ENCODE measurements at places on chromosomes 5 and 9. TPM values are rescaled to one million over a fixed set of nuclear protein-coding genes. Genes with fewer than 3 reads are reported as not detected.

The PAIP1 gene
- total RNA-seq = 42.9 TPM

The CDH18 gene
- not detected for total RNA-seq

The WDR5 gene
- 39.4 TPM for total RNA-seq

The ADGRD2 gene
- not detected for total RNA-seq

The CNTNAP3 gene
- not detected for total RNA-seq

The STK32A gene
- total RNA-seq = not detected

The SPINK9 gene
- not detected for total RNA-seq

DNA sequence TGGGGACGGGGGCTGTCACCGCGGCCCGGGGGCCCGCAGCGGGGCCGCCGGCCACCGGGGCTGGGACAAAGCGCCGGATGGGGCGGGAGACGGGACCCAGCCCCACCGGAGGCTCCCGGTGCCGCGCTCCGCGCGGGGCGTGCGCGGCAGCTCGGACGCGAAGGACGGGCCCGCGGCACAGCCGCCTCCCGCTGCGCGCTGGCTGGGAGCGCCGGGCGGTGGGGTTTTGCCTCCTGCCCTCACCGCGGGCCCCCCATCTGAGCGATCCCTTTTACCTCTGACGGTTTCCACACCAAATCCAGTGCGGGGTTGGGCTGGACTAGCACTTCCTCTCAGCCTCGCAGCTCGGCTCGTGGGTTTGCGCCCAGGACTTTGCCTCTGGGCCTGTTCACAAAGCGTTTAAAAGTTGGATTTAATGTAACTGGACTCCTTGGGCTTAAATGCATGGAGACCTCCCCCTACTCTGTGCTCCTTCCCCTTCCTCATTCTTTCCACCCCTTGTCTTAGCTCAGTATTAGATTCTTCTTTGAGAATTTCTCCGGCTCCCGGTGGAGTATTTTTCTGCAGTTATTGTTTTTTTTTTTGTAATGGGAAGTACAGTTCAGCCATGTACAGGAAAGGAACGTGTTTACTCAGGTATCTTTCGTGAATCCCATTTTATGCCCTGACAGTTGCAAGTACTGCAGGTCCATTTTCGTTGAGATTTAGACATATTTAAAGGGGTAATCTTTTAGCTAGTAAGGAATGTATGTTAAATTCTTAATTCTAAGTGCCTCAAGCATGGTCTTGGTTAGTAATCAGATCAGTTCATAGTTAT is 691 bp downstream of the FCHO2 start:
- peak; percentile 10 for DNase-seq
- peaks cover 10% of the 10 kb centered on the region for H3K4me1 ChIP-seq
- H3K4me3 ChIP-seq = peak overlapping the region; percentile 68
- H3K27me3 ChIP-seq = peaks cover 47% of the 10 kb centered on the region
- H3K36me3 ChIP-seq = no peaks in the 10 kb centered on the region

GRCh38 chr9:113566712-113567071 is 103.2 kb downstream of the RGS3 start:
- H3K4me1 ChIP-seq = no peaks in the 10 kb centered on the region
- H3K4me3 ChIP-seq = no peak overlapping the region
- no peak for DNase-seq
- H3K27ac ChIP-seq = no peak overlapping the region
- H3K36me3 ChIP-seq = no peaks in the 10 kb centered on the region

- peaks cover 56% of the 10 kb centered on the region for H3K36me3 ChIP-seq
- H3K27me3 ChIP-seq = no peaks in the 10 kb centered on the region
- peaks cover 32% of the 10 kb centered on the region for H3K4me1 ChIP-seq
- DNase-seq = no peak
- H3K4me3 ChIP-seq = no peak overlapping the region
Measured at GRCh38 chr5:65808818-65809217, 86.8 kb downstream of the NLN start.

- no peaks in the 10 kb centered on the region for H3K36me3 ChIP-seq
- DNase-seq = no peak
- no peak overlapping the region for H3K27ac ChIP-seq
- H3K4me1 ChIP-seq = no peaks in the 10 kb centered on the region
Measured at GRCh38 chr9:116733010-116733641, 46.0 kb downstream of the TRIM32 start.

- no peaks in the 10 kb centered on the region for H3K27me3 ChIP-seq
- peaks cover 7% of the 10 kb centered on the region for H3K4me1 ChIP-seq
- H3K4me3 ChIP-seq = no peak overlapping the region
- no peak for DNase-seq
- H3K27ac ChIP-seq = no peak overlapping the region
Measured at GRCh38 chr9:130846487-130847305, 11.6 kb downstream of the ABL1 start.

DNA sequence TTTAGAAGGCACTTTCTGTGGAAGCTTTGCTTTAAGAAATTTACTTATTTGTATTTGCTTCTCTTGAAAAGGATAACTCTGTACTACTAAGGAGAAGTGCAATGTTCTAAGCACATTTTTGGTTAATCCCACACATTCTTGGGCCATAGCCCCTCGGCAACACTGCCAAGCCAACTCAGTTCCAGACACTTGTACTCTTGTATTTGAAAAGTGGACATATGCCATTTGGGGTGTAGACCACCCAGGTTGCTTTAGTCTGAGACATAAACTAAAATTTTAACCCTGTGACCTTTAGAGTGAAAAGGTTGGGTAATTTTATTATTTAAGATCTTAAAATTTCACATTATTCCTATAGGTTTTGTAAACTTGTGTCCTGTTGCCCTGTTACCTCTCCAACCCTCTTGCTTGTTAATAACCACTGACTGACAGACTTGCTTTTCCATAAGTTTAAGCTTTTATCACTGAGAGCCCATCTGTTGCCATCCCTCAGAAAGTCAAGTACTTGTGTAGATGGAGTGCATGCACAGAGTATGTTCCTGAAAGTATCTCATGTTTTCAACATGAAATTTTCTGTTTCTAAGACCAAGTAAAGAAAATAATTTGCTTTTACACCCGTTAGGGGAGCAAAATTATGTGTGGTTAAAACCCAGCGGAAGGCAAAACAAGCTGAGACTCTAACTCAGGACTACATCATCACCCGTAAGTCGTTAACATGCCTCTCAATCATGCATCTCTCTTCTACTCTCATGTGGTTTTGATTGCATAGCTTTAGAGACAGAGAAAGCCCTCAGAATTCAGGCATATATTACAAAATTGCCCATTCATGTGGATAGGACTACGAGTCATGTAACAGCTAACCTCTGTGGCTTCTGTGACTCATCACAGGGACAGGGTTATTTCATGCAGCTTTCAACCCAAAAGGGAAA is 117.3 kb downstream of the GDNF start:
- H3K27me3 ChIP-seq = no peaks in the 10 kb centered on the region
- DNase-seq = peak; percentile 68
- H3K36me3 ChIP-seq = peaks cover 37% of the 10 kb centered on the region
- peaks cover 26% of the 10 kb centered on the region for H3K4me1 ChIP-seq
- peak overlapping the region; percentile 50 for H3K27ac ChIP-seq

GRCh38 chr5:61263561-61264272 is 68.3 kb upstream of the ZSWIM6 start:
- no peak for DNase-seq
- H3K27ac ChIP-seq = no peak overlapping the region
- peaks cover 8% of the 10 kb centered on the region for H3K4me1 ChIP-seq
- peaks cover 6% of the 10 kb centered on the region for H3K27me3 ChIP-seq
- H3K36me3 ChIP-seq = no peaks in the 10 kb centered on the region

GRCh38 chr5:173853370-173854131 is 34.6 kb upstream of the CPEB4 start:
- H3K27me3 ChIP-seq = peaks cover 6% of the 10 kb centered on the region
- no peaks in the 10 kb centered on the region for H3K36me3 ChIP-seq
- H3K4me3 ChIP-seq = no peak overlapping the region

GRCh38 chr9:134320126-134320867 is 6.0 kb upstream of the RXRA start:
- H3K27ac ChIP-seq = no peak overlapping the region
- no peak for DNase-seq
- H3K4me3 ChIP-seq = no peak overlapping the region

- H3K27ac ChIP-seq = no peak overlapping the region
- H3K4me1 ChIP-seq = peaks cover 3% of the 10 kb centered on the region
- H3K36me3 ChIP-seq = no peaks in the 10 kb centered on the region
- H3K4me3 ChIP-seq = no peak overlapping the region
- no peak for DNase-seq
Measured at GRCh38 chr5:73896097-73896496, 270.1 kb downstream of the ARHGEF28 start.
